ENCODE measurements at places on chromosomes 13 and 19.
A peak's percentile ranks its signal among the peaks of the same experiment; 100 is the strongest.

DNA sequence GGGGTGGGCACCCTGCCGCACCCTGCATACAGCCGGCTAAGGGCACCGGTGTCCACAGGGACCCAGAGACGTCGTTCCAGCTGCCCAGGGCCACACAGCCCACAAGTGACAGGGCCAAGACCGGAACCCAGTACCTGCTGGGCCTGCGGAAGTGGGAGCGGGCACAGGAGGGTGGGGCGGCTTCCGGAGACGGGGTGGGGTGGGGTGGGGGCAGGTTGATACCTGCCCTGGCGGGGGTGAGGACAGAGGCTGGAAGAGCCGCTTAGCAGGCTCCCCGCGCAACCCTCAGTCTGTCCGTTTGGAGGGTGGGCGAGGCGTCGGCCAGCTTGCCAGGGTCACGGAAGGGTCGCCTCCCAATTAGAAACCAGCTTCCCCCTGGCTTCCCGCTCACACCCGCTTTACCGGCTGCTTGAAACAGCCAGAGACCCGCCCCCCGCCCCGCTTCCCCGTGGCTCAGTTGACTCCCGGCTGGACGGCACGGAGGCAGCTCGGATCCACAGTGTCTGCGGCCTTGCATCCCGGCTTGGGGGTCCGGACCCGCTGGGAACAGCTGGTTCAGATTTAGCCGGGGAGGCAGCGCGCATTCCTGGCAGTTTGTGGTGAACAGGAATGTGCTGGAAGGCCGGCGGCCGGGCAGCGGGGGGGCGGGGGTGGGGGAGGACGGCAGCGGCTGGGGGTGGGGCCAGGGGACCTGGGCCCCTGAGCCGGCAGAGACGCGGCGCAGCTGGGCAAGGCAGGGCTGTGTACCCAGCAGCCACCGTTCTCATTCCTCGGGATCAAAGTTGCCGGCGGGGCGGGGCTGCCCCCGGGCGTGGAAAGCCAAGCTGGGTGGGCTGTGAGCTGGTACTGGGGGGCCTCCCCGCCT is 1.9 kb downstream of the CNN2 start:
- peak; percentile 94 for DNase-seq

DNA sequence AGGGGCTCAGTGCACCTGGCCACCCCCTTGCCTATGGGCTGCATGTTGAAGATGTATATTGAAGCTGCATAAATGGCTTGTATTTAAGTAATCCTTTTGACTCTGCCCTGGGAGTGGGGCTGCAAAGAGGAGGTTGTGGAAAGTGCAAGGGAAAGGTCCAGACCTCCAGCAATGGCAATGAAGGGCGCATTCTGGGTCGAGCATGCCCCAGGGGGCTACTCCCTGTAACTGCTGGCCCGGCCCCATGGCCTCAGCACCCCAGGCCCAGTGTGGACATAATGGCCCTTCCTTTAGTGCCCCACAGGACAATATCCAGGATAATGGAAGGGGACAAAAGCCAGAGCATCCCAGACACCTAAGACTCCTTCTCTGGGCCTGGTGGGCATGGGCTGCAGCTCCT is 43.1 kb upstream of the CHST8 start:
- DNase-seq = no peak

GRCh38 chr13:49053215-49053614 is 77.5 kb downstream of the FNDC3A start:
- DNase-seq = no peak

DNA sequence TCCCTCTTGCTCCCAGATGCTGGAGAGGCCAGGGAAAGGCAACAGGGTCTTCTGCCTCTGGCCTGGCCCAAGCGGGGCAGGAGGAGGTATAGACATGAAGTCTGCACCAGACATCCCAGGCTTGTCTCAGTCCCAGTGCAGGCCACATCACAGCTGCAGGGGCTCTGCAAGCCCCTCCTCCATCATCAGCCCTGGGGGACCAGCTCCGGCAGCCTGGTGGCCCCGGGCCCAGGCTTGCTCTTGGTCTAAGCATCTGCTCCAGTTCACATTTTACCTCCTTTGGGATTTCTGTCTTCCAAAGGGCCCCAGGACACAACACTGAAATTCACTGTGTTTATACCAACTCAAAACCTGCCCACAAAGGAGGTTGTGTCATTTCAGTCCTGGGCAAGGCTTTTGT is 359.4 kb downstream of the ZNF536 start:
- no peak for DNase-seq

GRCh38 chr19:6459262-6460098 is at the start of gene SLC25A23:
TSS of gene SLC25A23 (minus strand) at chr19:6459792. CDS start at chr19:6459628, 164 bp downstream.
- DNase-seq = peak; percentile 32

GRCh38 chr13:36884235-36884634 is 35.8 kb downstream of the SMAD9 start:
- DNase-seq = no peak

- no peak for DNase-seq
Observed at GRCh38 chr13:46491641-46492040, 61.3 kb upstream of the LRCH1 start.

- DNase-seq = no peak
Observed at GRCh38 chr13:25237083-25237482, 50.2 kb downstream of the MTMR6 start.

DNA sequence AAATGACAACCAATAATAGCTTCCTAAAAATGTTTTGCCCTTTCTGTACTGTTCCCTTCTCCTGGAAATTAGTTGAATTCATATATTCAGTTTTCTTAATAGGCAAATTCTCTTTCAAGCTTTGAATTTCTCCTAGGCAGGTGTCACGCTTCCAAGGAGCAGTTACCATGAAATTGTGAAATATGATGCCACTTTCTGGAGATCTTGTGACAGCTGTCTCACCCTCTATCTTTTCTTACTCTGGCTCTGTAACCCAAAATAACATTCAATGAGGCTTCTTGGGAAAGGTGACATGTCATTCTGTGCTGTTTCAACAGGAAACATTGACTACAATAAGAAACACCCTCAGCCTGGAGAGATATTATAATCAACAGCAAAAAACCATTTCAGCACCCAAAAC is 80.3 kb upstream of the MRI1 start:
- no peak for DNase-seq

- DNase-seq = no peak
Observed at GRCh38 chr13:113912596-113912995, 48.7 kb upstream of the GAS6 start.

- no peak for DNase-seq
Observed at GRCh38 chr19:8731428-8732169, 10.2 kb downstream of the OR2Z1 start.

DNA sequence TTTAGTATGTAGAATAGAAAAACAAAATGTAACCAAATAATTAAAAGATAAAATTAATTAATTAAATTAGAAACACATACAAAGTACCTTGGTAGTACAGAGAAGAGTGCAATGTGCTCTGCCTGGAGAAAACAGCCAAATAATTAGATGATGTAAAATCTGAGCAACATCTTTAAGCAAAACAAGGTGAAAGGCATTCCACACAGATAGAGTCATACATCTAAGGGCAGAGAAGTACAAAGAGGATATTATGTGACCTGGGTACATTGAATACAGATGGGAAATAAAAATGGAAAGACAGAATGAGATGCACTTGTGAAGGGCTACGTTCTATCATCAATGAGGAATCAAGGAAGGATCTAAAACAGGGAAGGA is 25.2 kb upstream of the FNDC3A start:
- peak; percentile 18 for DNase-seq

- DNase-seq = no peak
Observed at GRCh38 chr13:111082240-111082639, 32.9 kb upstream of the ARHGEF7 start.

DNA sequence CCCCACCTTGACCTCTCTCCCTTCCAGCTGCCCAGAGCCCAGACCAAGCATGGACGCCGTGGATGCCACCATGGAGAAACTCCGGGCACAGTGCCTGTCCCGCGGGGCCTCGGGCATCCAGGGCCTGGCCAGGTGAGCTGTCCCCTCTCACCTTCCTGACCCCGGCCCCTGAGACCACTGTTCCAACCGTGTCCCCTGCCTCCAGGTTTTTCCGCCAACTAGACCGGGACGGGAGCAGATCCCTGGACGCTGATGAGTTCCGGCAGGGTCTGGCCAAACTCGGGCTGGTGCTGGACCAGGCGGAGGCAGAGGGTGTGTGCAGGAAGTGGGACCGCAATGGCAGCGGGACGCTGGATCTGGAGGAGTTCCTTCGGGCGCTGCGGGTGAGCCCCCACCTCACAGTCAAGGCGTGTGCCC is 312 bp downstream of the CAPS start:
- no peak for DNase-seq

- no peak for DNase-seq
Observed at GRCh38 chr13:35984287-35984686, 146.9 kb downstream of the DCLK1 start.

DNA sequence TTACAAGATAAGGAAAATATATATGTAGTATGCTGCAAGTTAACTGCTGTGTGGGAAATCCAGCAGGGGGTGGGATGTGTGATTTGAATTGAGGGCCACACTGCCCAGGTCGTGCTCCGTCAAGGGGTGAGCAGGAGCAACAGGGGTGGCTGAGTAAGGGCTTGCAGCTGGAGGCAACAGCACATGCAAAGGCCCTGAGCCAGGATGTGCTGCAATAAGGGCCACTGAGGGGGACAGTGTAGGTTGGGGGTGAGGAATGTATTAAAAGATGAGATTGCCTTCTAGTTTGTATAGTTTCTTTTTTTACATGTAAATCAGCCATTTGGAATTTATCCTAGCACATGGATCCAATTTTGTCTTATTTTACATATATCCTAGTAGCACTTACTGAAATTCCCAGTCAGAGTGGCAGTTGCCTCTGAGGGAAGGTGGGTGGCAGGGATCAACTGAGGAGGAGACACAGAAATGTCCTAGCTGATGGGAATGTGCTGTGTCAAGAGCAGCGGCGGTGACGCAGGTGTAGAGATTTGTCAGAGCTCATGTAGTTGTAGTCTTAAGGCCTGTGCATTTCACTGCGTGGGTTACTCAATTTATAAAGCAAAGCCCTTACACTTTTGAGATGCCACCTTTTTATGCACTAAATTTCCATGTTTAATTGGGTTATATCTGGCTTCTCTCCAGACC is 5.4 kb upstream of the RBM42 start:
- DNase-seq = no peak

DNA sequence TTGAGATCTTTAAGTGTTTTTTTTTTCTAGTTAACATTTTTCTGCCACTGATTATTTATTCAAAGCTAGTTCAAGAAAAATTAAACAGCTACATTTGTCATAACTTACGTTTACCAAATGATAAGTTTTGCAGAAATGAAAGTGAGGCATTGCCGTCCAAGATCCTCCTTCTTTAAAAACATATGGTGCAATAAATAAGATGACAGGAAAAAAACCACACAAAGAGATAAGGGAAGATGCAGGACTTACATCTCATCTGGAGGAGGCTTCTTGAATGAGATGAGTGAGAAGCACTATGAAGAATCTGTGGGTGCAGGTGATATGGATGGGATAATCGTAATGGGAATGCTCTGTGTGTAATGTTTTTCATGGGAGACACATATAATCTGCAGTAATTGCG is 12.4 kb downstream of the TNFSF13B start:
- DNase-seq = no peak

GRCh38 chr13:99689955-99690354 is 188.7 kb downstream of the TM9SF2 start:
- DNase-seq = no peak

DNA sequence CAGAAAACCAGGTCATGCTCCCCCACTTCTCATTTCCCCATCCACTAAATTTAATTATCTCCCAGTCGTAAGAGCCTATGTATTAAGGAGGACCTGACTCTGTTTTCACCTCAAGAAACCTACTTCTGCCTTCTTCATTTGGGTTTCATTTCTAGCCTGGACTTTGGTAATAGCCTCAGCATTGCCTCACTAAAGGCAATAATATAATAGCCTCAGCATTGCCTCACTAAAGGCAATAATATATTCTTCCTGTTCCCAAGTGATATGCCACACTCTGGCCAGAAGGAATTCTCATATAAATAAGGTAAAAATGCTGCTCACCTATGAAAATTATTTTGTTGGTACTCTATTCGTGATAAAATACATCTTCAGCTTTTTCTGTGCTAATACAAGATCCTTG is 993.9 kb downstream of the EFNB2 start:
- no peak for DNase-seq

DNA sequence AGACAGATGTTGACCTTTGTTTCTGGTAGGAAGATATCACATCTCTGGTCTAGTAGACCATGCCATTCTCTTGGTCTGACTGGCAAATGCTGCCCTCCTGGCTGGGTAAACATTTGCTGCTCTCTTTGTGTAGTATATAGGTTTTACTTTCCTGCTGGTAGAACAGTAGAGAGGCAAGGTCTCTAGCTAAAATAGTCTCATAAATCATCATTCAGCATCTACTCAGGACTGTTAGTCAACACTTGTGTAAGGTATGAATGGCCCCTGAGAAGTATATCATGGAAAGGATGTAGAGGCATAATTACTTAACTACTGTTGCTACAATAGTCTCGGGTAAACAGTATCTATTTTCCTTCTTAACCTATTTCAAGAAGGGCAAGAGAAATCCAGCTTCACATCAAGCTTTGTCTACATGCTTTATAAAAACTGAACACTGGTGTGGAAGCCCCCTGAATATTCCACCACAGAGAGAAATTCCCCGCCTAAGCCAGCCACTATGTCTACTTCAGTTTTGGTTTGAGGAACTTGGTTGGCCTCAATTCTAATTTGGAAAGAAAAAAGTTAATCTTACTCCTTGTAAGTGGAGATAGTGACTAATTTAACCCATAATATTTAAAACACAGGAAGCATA is 18.4 kb upstream of the MYCBP2 start:
- no peak for DNase-seq

- DNase-seq = no peak
Observed at GRCh38 chr13:69970520-69970919, 137.1 kb upstream of the ATXN8OS start.

DNA sequence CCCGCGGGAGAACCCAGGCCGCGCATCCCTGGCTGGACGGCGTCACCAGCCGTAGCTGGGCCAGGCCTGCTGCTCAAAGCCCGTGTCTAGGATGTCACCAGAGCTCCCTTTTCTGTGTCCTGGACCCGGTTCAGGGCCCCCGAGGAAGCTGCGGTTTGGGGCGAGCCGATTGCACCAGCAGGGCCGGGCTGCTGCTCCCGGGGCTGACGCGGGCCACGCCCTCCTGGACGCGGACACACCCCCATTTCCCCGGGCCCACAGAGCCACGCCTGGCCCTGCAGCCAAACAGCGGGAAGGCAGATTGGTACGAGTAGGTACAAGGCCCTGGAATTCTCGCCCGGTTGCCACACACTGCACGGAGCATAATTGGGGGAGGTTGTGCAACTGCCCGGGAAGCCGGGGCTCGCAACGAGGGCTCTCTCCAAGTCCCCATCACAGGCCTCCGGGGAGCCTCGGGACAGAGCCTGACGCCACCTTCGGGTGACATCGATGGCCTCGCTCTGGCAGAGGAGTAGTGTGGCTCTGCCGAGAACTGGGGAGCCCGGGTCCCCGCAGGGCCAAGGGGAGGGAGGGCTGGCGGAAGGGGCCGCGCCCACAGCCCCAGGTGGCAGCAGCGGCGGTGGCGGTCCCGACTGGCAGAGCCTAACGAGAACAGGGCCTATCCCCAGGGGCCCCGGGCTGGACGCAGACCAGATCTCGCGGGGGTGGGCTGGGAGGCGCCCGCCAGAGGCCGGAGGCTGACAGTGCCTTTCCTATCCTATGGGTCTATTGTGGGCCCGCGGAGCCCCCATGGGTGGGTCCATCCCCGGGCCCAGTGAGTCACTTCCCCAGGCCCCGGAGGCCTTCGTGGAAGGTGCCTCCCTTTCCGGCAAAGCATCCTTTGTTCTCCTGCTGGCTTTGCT is 23.5 kb downstream of the KCTD15 start:
- DNase-seq = peak; percentile 56
